Iris pigment epithelial cell (primary cell): ENCODE measurements at places on chromosomes 6 and 20.

DNA sequence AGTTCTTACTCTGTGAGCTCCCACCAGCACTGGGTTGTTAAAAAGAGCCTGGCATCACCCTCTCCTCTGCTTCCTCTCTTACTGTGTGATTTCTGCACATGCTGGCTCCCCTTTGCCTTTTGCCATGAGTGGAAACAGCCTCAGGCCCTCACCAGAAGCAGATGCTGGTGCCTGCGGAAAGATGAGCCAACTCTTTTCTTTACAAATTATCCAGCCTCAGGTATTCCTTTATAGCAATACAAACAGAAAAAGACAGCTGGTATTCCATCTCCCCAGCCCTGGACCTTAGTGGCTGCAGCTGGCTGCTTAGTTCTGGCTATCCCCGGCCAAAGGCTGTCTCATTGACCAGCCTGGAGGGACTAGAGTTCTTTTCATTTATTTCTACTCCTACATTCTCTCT is 129.1 kb downstream of the IMPG1 start:
- no peak for DNase-seq

GRCh38 chr20:1423625-1424106 is 30.8 kb upstream of the FKBP1A start:
- DNase-seq = peak; percentile 85

DNA sequence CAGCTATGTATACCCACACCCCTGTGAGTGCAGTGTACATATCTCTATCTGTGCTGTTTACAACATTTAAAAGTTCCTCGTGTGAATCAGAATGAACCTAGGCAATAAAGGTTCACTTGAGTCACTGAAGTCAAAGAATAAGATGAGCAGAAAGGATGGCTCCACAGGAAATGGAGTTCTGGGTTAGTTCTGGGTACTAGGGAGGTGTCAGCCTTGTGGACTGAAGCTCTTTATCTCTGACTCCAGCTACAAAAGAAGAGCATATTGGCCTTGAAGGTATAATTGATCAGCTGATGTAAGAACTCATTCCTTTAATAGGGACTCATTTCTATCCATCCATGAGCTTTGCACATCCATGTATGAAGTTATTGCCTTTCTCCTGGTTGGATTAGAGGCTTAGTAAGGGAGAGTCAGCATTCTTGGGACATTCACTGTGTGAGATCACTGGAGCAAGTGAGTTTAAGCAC is 73.9 kb upstream of the BACH2 start:
- peak; percentile 50 for DNase-seq

GRCh38 chr6:151998784-151999183 is 191.3 kb downstream of the ESR1 start:
- no peak for DNase-seq

- DNase-seq = no peak
These were observed 3.0 kb downstream of the DNPH1 start for GRCh38 chr6:43226192-43226851.

- peak; percentile 81 for DNase-seq
These were observed 348.9 kb upstream of the KCNQ5 start for GRCh38 chr6:72272958-72273357.

DNA sequence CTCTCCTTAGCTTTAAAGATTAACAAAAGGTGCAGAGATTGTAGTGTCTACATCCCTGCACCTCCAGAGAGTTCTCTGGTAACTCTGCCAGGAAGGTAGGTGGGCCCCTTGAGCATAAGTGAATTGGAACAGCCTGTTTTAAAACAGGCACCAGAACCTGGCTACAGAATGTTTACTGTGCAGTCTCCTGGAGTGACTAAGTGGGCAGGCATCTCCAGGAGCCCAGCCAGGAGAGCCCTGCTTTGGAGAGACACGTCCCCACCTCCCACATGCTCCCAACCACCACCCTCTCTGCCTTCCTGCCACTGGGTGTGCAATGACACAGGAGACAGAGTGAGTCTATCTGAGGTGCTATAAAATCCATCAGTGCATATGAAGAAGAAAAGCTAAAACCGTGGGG is 110.3 kb upstream of the EYA4 start:
- DNase-seq = peak; percentile 48

- no peak for DNase-seq
These were observed 205.5 kb downstream of the ZNF217 start for GRCh38 chr20:53387983-53388675.

DNA sequence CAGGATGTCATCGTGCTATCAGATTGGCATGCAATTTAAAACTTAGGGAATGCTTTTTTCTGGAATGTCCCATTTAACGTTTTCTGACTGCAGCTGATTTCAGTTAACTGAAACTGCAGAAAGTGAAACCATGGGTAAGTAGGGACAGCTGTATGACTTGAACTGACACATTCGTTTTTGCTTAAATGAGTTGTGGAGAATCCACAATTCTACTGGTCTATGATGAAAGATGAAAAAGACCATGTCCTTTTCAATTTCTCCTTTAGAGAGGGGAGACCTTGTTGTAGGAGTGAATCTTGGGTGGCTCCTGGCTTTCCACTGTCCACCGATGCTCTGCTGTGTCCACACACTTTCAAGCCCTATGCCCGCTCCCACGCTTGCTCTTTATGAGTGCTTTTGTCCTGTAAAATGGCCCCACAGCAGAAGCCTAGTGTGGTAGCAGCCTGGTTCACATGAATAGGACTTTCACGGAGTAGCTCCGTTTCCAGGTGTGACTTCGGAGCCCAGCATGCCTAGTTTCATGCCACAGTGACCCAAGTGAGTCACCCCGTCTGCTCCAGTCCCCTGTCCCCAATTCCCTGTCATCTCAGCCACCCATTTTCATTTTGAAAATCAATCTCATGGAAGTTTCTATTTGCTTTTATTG is 21.9 kb downstream of the DYNLT1 start:
- no peak for DNase-seq

DNA sequence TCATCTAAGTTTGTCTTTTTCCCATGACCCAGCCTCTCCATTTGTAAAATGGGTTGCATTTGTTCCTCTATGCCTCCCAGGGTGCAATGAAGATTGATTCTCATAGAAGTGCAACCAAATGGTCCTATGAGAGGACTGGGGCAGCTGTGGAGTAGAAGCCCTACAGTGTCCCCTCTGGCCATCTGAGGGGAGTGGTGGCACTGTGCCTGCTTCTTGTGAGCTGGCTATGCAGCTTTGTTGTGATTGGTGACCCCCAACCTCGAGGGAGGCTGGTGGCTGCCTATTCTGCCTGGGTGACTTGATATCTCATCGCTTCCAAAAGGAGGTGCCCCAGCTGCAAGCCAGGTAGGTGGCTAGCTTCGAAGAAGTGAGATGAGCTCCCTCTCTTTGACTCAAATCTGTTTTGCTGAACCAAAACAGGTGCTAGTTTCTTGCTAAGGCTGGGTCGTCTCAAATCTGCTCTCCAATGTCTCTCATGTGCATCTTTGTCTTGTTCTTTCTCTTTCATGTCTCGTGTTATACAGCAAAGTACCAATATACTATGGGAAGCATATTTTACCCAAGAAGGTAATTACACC is 33.9 kb downstream of the TXLNB start:
- DNase-seq = no peak

GRCh38 chr6:117206944-117207687 is 58.2 kb upstream of the VGLL2 start:
- no peak for DNase-seq

DNA sequence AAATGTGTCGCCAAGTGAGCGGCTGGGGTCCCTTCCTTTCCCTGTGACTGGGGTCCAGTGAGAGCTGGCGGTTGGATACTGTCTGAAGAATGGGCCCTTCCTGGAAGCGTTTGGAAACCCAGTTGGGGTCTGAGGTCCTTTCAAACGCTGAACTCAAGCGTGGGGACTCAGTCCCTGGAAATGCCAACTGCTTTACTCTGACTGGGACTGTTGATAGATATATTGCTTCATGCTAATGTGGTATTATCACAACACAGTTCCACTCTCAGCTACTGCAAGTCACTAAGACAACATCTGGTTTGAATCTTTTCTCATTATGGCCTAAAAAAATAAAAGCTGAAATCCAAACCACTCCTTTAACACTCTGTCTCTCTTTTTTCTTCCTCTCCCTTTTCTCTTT is 23.7 kb upstream of the PSMF1 start:
- DNase-seq = no peak
